ENCODE measurements at places on chromosomes 7 and 10.

DNA sequence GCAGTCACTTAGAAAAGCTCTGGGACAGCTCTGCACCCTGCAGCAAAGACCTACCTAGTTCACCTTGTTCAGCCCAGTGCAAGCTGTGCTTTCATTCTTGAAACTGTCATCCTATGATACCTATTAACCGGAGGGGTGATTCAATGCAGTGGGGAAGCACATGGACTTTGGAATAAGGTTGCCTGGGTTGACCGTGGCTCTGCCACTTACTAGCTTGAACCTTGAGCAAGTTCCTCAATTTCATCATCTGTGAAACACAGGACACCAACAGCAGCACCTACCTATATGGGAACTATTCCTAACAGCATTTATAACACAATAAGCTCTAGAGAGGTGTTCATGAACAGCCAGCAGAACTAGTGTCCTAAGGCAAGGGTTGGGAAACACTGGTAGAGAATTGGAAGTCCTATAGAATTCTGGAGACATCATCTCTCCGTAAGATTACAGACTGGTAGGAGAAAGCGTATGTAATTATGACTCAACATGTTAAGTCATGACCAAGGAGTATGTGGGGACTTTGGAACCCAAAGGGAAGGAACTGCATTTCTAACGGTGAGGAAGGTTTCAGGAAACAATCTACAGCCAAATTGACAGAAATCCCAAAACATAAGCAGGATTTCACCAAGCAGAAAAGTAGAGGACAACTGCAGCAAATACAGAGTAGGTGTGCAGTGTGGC is 270.0 kb downstream of the USP6NL start:
- no peak for DNase-seq

- DNase-seq, result no peak
These were observed 71.8 kb downstream of the ARHGAP21 start for GRCh38 chr10:24651923-24652322.

- DNase-seq, result no peak
These were observed 7.4 kb downstream of the AVL9 start for GRCh38 chr7:32502728-32503127.

- no peak for DNase-seq
These were observed 75.2 kb downstream of the PRLHR start for GRCh38 chr10:118520116-118520742.

- DNase-seq, result no peak
These were observed 13.4 kb downstream of the SLC13A4 start for GRCh38 chr7:135714534-135715009.

GRCh38 chr7:104207348-104207730 is 474 bp downstream of the ORC5 start:
- no peak for DNase-seq

DNA sequence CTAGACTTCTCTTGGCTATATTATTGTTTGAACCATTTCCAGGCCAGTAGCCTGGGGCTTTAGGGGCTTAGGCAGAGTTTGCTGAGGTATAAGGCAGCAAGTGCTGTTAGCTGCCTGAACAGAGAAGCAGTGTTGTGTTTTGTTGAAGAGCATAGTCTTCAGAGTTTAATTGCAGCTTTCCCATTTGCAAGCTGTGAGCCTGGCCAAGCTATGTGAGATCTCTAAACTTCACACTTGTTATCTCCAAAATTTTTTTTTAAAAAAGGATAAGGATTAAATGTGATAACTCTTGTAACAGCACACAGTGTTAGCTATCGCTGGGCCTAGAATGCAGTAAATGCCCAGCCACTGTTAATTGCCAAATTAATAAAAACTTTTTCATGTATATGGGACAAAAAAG is 782.4 kb downstream of the REEP3 start:
- DNase-seq, result no peak

- no peak for DNase-seq
These were observed 292.5 kb upstream of the ZNF32 start for GRCh38 chr10:43940898-43941837.

All from anterior cingulate cortex (tissue), 58 donors.